Muscle of arm (tissue), 14 donors: ENCODE measurements at places on chromosomes 11 and 22.
A peak's percentile ranks its signal among the peaks of the same experiment; 100 is the strongest.

DNA sequence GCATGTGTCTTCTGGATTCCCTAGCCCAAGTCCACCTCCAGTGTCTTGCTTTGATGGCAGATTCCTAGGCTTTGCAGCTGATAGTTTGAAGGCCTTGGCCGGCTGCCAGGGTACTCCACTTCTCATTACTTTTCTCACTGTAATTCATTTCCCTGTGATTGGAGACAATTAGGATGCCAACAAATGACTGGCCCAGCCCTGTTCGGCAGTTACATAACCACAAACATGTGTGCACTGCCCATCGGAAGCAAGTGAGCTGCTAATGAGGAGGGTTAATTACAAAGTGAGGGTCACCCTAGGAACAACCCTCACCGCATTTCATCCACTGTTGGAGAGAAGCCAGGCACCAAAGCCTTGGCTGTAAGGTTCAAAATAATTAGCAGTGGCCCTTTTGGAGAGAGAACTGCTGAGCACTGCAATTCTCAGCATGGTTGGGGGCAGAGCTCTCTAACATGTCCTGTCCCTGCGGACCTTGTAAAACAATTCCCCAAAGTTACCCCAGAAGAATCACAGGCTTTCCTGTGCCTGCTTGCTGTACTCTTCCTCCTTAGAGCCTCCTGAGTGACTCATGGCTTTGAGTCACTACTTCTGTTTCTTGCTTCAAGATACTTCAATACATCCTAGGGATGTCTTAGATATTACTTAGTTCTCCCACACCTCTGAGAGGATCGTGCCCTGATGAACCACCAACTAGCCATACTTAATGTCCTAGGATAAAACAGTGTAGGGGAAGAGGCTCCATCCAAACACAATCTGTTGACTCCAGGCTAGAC lies 109.7 kb upstream of the GALNT18 start:
- DNase-seq: no peak

- DNase-seq: no peak
Observed at GRCh38 chr11:61325649-61326414, 7.1 kb downstream of the DDB1 start.

- DNase-seq: no peak
Observed at GRCh38 chr11:96328395-96329010, 14.5 kb downstream of the MAML2 start.

DNA sequence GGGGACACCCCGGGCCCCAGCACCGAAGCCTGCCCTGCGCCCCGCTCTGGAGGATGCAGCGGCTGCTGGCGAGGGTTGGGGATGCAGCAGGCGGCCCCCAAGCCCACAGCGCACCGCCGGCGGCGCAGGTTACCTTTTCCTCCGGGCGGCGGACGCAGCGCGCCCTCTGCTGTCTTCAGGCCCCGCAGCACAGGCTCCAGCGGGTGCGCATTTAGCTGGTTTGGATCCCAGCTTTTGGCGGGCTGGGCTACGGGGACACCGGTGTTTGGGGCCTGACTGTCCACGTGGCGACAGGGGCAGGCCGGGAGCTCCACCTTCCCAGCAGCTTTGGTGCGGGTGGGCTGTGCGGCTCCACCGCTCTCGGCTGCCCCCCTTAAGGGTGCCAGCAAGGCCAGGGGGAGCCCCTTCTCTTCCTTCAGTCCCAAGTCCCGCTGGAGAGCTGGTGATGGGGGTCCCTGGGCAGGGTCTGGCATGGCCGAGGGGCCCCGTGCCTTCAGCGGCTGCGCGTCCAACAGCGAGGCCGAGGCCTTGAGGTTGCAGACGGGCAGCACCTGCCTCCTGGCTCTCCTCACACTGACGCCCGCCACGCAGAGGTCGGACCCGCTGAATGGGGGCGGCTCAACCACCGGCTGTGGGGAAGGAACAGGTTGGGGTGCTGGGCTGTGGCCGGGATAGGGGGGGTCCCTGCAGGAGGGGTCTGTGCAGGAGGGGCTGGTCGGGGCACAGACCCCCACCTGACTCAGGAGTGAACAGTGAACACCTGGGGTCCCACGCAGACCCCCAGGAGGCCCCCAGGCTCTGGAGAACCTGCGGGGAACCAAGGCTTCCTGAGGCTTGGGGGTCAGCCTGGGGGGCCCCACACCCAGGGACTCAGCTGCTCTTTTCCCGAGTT lies 18.0 kb upstream of the IL17REL start:
- peak; percentile 48 for DNase-seq

DNA sequence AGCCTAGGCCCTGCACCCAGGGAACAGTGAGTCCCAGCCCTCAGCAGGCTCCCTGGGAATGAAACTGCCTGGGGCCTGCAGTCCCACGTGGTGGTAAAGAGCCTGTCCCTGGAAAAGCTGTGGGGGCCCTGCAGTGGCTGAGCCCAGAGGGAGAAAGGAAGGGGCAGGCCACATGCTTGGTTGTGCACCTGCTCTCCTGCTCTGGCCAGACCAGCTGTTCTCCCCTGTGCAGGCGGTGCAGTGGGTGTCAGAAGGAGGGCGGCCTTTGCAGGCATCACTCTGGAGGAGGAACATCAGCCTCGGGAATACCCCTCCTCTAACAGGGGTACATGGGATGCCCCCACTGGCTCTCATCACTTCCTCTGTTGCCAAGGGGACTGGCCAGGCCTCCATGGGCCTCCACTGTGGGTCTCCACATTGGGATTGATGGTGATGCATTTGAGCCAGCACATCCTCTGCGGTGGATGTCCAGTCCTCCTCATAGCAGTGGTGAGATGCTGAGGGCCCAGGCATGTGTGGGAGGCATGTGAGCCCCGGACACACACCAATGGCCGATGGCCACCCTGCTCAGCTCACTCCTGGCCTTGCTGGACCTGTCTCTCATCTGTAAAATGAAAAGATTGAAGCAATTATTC lies 690.4 kb downstream of the BRD1 start:
- DNase-seq: no peak

- DNase-seq: peak; percentile 90
Observed at GRCh38 chr11:126416542-126417090, 61.1 kb downstream of the ST3GAL4 start.

- DNase-seq: no peak
Observed at GRCh38 chr22:50483977-50484853, 2.4 kb upstream of the MIOX start.

DNA sequence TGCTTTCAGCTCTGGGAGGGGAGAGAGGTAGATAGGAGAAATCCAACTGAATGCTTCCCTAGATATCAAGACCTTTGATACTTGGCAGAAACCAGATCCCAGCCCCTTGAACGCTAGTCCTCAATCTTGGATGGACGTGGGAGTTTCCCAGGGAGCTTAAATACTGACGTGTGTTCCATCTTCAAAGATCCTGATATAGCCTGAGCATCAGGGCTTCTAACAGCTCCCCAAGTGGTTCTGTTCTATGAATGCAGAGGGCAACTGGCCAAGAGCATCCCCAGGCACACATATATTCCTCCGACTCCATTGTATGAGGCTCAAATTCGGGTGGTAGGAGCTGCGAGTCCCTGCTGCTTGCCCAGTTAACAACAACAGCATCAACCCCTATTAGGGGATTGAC lies 8.7 kb upstream of the ACCS start:
- no peak for DNase-seq

DNA sequence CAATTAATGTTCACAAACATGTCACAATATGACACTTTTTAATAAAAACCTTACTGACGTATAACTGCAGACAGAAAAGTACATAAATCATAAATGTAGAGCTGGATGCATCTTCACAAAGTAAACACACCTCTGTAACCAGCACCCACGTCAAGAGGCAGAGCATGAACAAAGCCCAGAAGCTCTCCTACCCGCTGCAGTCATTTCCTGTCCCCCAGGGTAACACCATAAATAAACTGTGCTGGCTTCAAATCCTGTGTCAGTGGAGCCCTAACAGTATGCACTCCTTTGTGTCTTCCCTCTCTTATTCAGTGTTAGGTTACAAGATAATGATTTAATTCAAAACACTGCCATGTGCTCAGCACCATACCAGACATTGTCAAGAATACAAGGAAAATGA lies 5.7 kb downstream of the SYT13 start:
- no peak for DNase-seq

GRCh38 chr22:24284747-24285203 lies 14.1 kb downstream of the SPECC1L start:
- no peak for DNase-seq

- DNase-seq: peak; percentile 54
Observed at GRCh38 chr11:119144825-119145486, 3.9 kb upstream of the ABCG4 start.

GRCh38 chr11:130435671-130436070 lies 7.3 kb upstream of the ADAMTS8 start:
- no peak for DNase-seq

DNA sequence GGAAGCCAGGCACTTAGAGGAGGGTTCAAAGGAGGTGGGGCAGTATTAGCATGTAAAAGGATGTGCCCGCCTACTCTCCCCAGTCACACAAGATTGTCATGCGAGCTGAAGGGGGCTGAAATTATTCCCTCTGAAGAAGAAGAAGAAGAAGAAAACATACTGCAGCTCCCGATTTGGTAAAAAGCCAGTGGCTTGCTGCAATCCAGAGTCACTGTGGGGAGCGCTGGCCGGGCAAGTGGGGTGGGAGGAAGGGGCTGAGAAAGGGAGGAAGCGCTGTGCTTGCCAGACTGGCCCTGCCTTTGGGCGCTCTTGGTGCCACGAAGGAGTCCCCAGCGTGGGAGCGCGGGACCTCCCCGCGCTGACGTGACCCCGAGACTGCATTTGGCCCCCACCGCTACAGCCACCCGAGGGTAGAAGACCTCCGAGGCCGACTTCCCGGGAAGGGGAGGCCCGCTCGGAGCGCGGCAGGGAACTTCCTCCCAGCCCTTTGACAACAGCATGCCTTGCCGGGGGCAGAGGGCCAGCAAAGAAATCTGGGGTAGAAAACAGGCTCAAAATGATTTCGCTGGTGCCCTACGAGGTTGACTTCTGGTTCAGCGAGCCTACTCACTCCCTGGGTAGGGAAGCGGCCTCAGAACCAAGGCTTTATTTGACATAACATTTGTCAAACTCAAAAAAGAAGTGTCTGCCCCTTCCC lies 906.3 kb downstream of the DLG2 start:
- no peak for DNase-seq

GRCh38 chr11:108854346-108854745 lies 189.5 kb downstream of the DDX10 start:
- no peak for DNase-seq

DNA sequence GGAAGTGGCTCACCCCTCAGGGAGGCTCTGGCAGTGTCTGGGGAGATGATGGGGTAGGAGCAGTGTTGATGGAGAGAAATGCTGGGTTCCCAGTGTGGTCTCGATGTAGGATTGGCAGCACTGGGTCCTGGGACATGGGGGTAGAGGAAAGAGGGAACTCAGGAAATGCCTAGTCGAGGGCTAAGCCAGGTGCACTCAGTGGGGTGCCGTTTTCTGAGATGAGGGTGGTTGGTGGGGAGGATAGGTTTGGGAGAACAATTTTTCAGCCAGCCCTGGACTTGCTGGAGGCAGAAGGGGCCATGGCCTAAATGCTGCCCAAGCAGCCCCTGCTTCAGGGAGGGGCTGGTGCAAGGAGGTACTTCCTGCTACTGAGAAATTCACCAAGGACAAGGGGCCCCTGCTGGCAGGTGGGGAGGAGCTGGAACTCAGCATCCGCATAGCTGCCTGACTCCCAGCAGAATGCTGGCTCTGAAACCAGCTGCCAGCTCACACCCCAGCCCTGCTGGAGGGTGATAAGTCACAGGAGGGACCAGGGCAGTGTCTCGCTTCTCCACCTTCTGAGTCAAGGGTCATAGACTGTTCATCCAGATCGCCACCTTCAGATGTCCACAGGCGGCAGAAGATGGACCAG lies 6.0 kb downstream of the CCDC157 start:
- no peak for DNase-seq

GRCh38 chr11:45100339-45100738 lies 46.1 kb upstream of the PRDM11 start:
- no peak for DNase-seq
